ENCODE measurements at places on chromosomes 16 and 17. TPM values are rescaled to one million over a fixed set of nuclear protein-coding genes. Genes with fewer than 3 reads are reported as not detected.

TPSAB1 gene
- total RNA-seq, result 10.8 TPM

KRT20 gene
- 23.2 TPM for total RNA-seq

SMCR8 gene
- total RNA-seq, result 10.0 TPM

GPR139 gene
- total RNA-seq, result not detected

DNA sequence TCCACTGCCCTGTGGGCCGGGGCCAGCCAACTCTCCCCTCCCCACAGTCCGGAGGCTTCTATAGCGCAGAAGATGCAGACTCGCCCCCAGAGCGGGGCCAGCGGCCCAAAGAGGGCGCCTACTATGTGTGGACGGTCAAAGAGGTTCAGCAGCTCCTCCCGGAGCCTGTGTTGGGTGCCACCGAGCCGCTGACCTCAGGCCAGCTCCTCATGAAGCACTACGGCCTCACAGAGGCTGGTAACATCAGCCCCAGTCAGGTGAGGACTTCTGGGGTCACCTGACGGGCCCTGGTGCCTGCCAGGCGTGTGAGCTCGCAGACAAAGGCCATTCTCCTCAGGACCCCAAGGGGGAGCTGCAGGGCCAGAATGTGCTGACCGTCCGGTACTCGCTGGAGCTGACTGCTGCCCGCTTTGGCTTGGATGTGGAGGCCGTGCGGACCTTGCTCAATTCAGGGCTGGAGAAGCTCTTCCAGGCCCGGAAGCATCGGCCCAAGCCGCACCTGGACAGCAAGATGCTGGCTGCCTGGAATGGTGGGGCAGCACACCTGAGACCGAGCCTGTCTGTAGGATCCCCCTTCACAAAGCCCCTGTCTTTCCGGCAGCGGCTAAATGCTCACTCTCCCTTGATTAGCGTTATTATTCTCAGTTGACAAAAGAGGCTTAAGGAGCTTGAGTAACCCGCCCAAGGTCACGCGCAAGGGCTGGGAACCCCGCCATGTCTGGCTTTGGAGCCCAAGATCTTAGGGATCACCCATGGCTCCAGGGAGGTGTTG is 3.9 kb downstream of the SPATA20 start:
- DNase-seq, result no peak

- no peak for DNase-seq
Observed at GRCh38 chr16:84585886-84586285, 32.0 kb downstream of the COTL1 start.

GRCh38 chr17:40311575-40311974 is 2.6 kb downstream of the RARA start:
- DNase-seq, result no peak

- no peak for DNase-seq
Observed at GRCh38 chr16:47061204-47061603, 82.5 kb downstream of the NETO2 start.

DNA sequence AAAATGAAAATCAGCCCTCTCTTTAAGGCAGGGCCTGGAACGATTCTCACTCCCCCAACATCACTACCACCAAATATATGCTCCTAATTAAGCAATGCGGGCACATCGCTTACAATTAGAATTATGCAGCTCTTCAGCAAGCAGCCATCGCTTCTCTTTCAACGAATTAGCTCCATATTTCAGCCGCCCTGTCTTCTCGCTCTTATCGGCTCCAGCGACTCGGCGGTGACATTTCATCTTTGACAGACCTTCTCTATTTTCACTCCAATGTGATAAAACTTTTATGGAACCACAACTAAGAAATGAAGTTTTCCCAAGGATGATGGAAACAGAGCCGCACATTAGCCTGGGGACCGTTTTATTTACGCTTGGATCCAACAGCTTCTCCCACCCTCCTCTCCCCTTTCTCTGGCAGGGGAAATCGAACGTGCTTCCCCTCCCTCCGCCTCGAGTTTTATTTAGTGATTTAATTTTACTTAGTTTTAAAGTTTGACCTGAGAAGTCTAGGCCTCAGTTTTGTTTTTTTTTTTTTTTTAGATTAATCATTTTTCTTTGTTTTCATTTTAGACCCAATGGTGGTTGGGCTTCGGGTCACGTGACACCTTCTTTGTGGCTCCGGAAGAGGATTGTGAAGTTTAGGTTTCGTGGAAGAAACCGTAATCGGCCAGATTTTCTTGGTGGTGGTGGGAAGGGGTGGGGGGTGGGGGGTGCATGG is 3.1 kb upstream of the HOXB2 start:
- no peak for DNase-seq

- no peak for DNase-seq
Observed at GRCh38 chr16:11668623-11669379, 546 bp downstream of the SNN start.

DNA sequence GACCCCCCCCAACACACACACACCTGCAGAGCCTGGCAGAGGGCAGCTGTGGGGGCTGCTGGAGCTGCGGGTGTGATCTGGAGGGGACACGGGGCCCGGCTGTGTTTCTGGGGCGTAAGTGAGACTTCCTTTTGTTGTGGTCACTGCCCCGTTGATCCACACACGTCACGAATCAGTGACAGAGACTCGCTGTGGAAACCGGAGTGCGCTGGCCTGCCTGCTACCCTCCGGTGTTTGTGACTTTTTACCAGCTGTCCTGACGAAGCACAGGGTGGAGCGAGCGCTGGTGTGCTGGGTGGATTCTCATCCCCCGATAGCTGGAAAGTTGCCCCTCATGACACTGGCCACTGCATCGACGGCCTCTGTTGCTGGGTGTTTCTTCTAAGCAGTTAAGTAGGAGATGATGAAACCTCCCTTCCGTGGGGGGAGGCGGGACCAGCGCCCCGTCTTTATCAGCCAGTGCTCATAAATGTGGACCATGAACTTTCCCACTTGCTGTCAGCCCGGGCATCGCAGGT is 2.3 kb downstream of the METRNL start:
- DNase-seq, result no peak

DNA sequence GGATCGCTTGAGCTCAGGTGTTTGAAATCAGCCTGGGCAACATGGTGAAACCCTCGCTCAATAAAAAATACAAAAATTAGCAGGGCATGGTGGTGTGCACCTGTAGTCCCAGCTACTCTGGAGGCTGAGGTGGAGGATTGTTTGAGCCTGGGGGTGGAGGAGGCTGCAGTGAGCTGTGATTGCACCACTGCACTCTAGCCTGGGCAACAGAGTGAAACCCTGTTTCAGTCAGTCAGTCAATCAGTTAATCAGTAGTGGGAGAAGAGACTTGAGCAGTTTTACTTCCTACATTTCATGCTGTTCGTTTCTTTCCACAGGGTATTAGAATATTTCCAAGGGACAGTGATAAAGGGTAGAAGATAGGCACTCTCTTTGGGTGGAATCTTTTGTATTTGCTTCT is 8.8 kb downstream of the MAP3K3 start:
- no peak for DNase-seq

- DNase-seq, result no peak
Observed at GRCh38 chr16:84218176-84218823, 21.5 kb downstream of the KCNG4 start.

DNA sequence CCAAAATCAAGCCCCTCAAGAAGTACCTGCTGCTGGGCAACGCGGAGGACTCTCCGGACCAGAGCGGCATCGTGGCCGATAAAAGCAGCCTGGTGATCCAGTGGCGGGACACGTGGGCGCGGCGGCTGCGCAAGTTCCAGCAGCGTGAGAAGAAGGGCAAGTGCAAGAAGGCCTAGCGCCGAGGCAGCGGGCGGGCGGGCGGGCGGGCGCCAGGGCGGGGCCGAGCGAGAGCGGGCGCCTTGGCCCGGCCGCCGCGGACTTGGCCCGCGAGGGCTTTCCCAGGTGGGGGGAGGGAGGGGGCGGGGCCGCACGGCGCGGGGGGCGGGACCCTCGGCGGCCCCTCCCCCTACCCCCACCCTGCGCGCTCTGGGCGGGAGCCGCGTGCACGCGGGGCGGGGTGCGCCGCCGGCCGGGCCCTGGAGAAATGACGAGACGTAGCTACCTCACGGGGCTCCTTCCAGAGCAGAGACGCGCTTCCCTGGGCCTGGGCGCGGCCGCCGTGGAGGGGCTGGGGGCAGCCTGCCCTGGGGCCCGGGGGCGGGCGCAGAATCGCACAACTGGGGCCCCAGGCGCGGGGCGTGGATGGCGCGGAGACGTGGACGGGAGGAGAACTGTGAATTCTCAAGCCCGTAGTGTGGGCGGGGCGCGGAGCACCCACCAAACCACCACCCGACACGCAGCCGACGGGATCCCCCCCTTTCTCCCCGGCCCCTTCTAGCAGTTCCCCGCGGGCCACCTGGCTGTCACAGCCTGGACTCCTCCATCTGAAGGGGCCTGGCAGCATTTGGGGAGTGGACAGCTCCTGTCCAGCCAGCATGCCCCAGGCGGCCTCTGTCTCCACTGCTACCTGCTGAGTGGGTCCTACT is 218.7 kb downstream of the NTN1 start:
- DNase-seq, result no peak

DNA sequence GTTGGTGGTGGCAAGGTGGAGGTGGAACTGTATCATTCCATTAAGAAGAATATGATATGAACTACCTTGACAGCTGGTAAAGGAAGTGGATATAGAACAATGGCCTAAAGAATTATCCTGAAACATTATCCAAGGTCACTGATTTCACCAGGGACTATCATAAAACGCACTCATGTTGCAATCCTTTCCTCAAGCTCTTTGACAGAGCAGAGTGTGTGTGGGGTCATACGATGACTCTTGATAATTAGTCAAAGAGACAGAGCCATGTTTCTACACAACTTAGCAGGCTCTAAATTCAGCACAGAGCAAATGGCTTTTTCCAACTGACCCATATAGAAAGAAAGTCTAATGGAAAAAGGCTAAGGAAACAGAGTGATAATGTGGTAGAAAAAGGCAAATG is 126.4 kb upstream of the ANKFN1 start:
- DNase-seq, result no peak

- no peak for DNase-seq
Observed at GRCh38 chr16:56967733-56968132, 6.0 kb downstream of the CETP start.

DNA sequence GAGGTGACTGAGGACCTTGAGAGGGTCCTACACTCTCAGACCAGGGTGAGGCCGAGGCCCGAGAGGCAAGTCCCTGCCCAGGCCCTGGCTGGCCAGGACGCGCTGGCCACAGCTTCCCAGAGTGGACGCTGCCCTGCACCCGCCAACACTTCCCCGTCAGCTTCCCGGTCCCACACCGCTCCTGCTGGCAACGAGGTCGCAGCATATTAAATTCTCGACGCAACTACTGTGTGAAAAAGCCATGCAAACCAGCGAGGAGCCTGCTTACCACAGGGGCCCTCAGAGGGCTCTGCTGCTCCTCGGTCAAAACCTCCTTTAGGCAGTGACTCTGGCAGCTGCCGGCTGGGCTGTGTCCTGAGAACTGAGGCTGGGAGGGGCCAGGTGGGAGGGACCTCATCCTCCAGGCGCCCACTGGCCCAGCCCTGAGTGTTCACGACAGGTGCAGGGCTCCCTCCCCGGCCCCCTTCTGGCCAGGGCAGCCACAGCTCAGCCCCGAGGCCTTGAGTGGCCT is 2.1 kb upstream of the TEX19 start:
- DNase-seq, result no peak

DNA sequence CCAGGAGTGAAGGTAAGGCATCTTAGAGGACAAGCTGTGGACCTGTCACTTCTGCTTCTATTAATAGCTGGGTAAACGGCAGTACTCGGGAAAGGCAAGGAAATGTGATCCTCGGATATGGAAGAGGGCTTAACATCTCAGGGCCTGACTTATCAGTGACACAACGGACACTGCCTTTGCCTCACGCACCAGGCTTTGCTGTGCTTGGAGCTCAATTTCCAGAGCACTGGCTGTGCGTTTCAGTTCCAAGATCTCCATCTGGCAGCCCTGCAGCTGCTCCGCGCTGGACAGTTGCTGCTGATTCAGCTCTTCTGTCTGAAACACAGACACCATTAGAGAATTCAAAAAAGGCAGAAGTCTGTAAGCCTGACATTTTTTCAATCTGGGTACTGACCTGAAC is 3.5 kb downstream of the KRT40 start:
- no peak for DNase-seq

Data from urinary bladder (tissue), 4 donors.